ENCODE measurements at places on chromosomes 1 and 21. TPM values are rescaled to one million over a fixed set of nuclear protein-coding genes. Genes with fewer than 3 reads are reported as not detected.

SPSB1 gene
- 10.9 TPM for polyA plus RNA-seq

- DNase-seq = no peak
- H3K27me3 ChIP-seq = no peaks in the 10 kb centered on the region
- no peaks in the 10 kb centered on the region for H3K36me3 ChIP-seq
- no peaks in the 10 kb centered on the region for H3K4me1 ChIP-seq
- H3K4me3 ChIP-seq = no peak overlapping the region
- no peak overlapping the region for H3K27ac ChIP-seq
These were observed 39.9 kb downstream of the SERBP1 start for GRCh38 chr1:67390041-67390887.

GRCh38 chr1:81408419-81408818 lies 392.3 kb upstream of the ADGRL2 start:
- no peak overlapping the region for H3K4me3 ChIP-seq
- peaks cover 3% of the 10 kb centered on the region for H3K4me1 ChIP-seq
- no peaks in the 10 kb centered on the region for H3K36me3 ChIP-seq
- peak overlapping the region; percentile 76 for H3K27ac ChIP-seq
- no peaks in the 10 kb centered on the region for H3K27me3 ChIP-seq
- no peak for DNase-seq

DNA sequence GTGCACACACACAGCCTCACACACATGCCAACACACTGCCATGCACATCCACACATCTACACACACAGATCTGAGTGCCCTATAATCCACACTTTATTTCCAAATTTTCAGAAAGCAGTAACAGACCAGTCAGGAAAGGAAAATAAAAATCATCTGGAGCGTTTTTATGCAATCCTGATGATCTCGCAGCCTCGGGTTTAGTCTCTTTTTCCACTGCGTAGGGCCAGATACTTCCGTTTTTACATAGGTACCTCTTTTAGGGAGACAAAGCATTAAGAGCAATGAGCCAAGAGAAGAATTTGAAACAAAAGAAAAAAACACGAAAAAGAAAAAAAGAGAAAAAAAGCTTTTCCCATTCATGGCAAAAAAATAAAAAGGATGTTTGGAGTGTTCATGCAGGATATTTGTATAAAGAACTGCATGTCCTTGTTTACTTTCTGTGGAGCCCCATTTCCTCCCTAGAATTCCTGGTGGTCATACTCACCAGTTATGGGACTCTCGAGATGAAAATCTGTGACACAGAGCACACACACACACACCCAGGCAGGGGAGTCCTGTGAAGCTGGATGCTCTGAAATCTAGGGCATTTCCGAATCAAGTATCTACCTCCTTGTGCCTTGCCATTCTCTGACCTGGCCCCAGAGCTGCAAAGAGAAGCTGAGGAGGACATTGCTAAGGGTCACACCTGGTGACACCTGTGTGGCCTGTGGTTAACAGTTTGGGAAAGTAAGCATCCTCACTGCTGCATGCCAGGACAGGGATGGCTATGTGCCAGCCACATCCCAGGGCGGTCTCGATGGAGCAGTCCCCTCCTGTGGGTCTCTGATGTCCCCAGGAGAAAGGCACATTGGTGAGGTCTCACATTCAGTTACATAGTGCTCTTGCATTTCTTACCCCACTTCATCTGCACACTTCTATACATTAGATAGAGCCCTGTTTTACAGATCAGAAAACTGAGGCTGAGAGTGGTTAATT lies 83.6 kb downstream of the RUNX1 start:
- no peak for DNase-seq
- H3K4me3 ChIP-seq = no peak overlapping the region
- H3K27ac ChIP-seq = no peak overlapping the region
- H3K36me3 ChIP-seq = no peaks in the 10 kb centered on the region
- peaks cover 17% of the 10 kb centered on the region for H3K27me3 ChIP-seq

GRCh38 chr1:7042322-7043190 lies 257.3 kb downstream of the CAMTA1 start:
- no peaks in the 10 kb centered on the region for H3K36me3 ChIP-seq
- no peak overlapping the region for H3K27ac ChIP-seq
- no peak overlapping the region for H3K4me3 ChIP-seq
- no peaks in the 10 kb centered on the region for H3K27me3 ChIP-seq
- no peaks in the 10 kb centered on the region for H3K4me1 ChIP-seq

DNA sequence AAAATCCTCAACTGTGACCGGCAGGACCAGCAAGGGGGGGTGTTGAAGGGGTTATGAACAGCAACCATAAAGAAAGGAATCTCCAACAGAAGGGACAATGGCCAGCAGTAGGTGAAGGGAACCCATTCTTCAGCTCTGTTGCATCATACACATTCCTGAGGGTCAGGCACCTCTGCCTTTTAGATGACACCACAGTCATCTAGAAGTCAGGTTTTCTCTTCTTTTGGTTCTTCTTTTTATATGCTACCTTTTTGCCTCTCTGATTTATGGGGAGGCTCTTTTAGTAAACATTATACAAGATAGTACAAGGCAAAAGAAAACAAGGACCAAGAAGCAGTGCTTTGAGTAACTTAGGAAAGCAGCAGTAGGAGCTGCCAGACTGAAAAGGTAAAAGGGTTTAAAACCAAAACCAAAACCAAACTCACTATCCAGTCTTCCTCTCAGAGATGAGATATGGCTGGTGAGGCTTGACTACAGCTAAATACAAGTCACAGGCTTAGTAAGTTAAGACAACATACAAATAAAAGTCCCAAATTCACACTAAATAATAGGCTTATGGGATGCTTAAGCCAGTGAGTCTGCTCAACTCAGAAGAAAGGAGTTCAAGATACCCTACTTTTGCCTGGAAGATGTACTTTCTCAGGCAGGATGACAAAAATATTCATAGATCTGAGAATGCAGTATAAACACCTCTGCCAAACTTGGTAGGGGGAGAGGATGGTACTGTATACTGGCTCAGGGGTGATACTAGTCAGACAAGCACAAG lies 4.1 kb downstream of the TEX38 start:
- no peaks in the 10 kb centered on the region for H3K27me3 ChIP-seq
- peaks cover 67% of the 10 kb centered on the region for H3K36me3 ChIP-seq
- DNase-seq = no peak
- H3K4me3 ChIP-seq = no peak overlapping the region

- DNase-seq = no peak
- no peak overlapping the region for H3K4me3 ChIP-seq
- H3K27me3 ChIP-seq = no peaks in the 10 kb centered on the region
- no peaks in the 10 kb centered on the region for H3K4me1 ChIP-seq
These were observed 839.0 kb downstream of the LRRIQ3 start for GRCh38 chr1:73359001-73359400.

GRCh38 chr1:169785267-169785666 lies 9.4 kb downstream of the METTL18 start:
- no peak overlapping the region for H3K27ac ChIP-seq
- no peaks in the 10 kb centered on the region for H3K4me1 ChIP-seq
- H3K36me3 ChIP-seq = no peaks in the 10 kb centered on the region
- no peak overlapping the region for H3K4me3 ChIP-seq

- DNase-seq = no peak
- no peaks in the 10 kb centered on the region for H3K36me3 ChIP-seq
- H3K27me3 ChIP-seq = no peaks in the 10 kb centered on the region
- peaks cover 16% of the 10 kb centered on the region for H3K4me1 ChIP-seq
These were observed 41.6 kb downstream of the AK4 start for GRCh38 chr1:65189576-65190115.

DNA sequence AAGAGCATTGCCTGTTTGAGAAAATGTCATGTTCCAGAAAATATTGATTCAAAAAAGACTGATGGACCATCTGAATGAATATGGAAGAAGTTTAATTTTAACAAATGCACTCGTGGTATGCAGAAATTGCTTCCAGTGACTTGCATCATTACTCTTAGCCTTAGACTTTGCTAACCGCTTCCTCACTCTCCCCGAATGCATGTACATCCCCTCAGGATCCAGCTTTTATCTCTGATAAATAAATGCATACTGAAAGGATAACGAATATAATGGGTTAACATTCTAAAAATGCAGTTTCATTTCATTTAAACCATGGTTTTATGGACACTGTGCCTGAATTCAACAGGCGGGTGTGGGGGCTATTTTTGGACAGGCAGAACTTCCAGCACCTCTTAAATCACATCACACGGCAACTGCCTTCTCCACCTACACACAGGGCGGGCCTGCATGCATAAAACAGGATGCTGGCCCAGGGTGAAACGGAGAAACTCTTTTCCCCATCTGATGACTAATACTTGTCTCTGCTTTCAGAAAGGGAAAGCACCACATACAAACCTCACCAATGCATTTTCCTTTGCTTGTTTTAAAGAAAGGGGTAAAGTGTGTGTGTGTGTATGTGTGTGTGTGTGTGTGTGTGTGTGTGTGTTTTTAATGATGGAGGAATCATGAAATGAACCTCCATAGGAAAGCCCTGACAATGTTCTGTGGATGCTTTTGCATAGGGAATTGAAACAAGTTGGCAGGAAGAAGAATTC lies 48.7 kb downstream of the SPAG17 start:
- H3K27ac ChIP-seq = no peak overlapping the region
- DNase-seq = peak; percentile 34
- no peak overlapping the region for H3K4me3 ChIP-seq

GRCh38 chr1:245338485-245338877 lies 183.7 kb downstream of the KIF26B start:
- peak overlapping the region; percentile 32 for H3K27ac ChIP-seq
- no peaks in the 10 kb centered on the region for H3K36me3 ChIP-seq
- no peaks in the 10 kb centered on the region for H3K4me1 ChIP-seq
- no peak overlapping the region for H3K4me3 ChIP-seq
- H3K27me3 ChIP-seq = no peaks in the 10 kb centered on the region
- DNase-seq = no peak

- no peaks in the 10 kb centered on the region for H3K4me1 ChIP-seq
- no peak for DNase-seq
- H3K36me3 ChIP-seq = peaks cover 69% of the 10 kb centered on the region
- no peak overlapping the region for H3K27ac ChIP-seq
These were observed 74.9 kb downstream of the PIK3CD start for GRCh38 chr1:9726406-9726805.

GRCh38 chr1:63742526-63742925 lies 31.3 kb upstream of the ROR1 start:
- H3K4me3 ChIP-seq = no peak overlapping the region
- no peaks in the 10 kb centered on the region for H3K27me3 ChIP-seq

GRCh38 chr1:227315629-227316346 lies 2.5 kb downstream of the CDC42BPA start:
- H3K36me3 ChIP-seq = no peaks in the 10 kb centered on the region
- H3K27ac ChIP-seq = peak overlapping the region; percentile 93
- peak overlapping the region; percentile 84 for H3K4me3 ChIP-seq

GRCh38 chr1:19091196-19091953 lies 118.7 kb downstream of the UBR4 start:
- H3K27me3 ChIP-seq = no peaks in the 10 kb centered on the region
- H3K27ac ChIP-seq = peak overlapping the region; percentile 39
- no peak for DNase-seq
- peaks cover 12% of the 10 kb centered on the region for H3K4me1 ChIP-seq
- H3K36me3 ChIP-seq = peaks cover 100% of the 10 kb centered on the region

- peaks cover 11% of the 10 kb centered on the region for H3K4me1 ChIP-seq
- no peak overlapping the region for H3K4me3 ChIP-seq
- no peaks in the 10 kb centered on the region for H3K27me3 ChIP-seq
- peak; percentile 14 for DNase-seq
- no peaks in the 10 kb centered on the region for H3K36me3 ChIP-seq
These were observed 16.3 kb upstream of the SARS1 start for GRCh38 chr1:109197158-109198042.

INSRR gene
- polyA plus RNA-seq = 0.42 TPM

OR2AJ1 gene
- polyA plus RNA-seq = not detected

DNA sequence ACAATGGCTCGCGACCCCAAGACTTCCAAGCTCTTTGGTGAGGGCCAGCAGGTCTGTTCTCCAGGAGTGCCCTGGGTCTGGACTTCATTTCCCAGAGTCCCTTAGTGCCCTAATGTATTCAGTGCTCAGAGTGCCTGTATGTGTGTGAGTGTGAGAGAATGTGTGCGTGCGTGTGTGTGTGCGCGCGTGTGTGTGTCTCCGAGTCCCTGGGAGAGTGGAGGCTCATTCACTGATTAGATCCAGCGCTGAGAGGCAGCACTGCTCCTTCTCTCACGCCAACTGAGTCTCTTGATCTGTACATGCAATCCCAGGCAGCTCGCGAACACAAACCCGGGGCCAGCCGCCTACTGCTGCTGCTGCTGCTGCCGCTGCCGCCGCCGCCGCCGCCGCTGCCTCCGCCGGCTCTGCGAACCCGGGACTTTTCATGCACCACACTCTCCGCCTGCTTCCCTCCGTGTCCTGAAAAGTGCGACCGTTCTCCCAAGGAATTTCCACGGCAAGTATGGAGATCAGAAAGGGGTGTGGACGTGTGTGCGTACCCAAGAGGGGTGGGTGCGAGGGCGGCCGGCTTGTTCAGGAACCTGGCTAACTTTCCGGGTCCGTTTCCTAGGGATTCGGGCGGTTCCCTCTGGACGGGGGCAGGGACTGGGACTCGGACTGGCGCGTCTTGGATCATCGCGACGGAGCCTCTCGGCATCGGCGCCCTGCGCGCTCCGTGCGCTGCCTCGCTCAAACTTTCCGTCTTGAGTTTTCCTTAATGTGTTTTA lies at the start of gene RNF220:
TSS of gene RNF220 (plus strand) at position 225 of the 767 bp plus-strand sequence.
- peaks cover 12% of the 10 kb centered on the region for H3K4me1 ChIP-seq
- peak; percentile 55 for DNase-seq
- H3K4me3 ChIP-seq = peak within 1 kb of the TSS; percentile 29
- H3K27ac ChIP-seq = peak within 1 kb of the TSS; percentile 55
- H3K27me3 ChIP-seq = peaks cover 94% of the 10 kb centered on the region
- no peaks in the 10 kb centered on the region for H3K36me3 ChIP-seq

DNA sequence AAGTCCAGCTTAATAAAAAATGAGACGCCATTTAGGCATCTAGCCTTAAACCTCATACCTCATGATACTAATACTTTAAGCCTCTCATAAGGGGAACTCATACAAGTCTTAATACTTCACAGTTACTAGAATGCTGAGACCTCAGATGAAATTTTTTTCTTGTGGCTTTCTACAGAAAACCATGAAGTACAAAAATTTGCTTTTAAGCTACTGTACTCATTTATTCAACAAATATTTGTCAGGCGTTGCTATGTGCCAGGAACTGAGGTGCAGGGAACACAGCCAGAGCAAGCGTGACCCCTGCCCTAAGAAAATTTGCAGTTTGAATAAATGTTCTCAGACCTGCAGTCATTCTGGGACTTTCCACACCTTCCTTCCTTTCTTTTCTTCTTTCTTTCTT lies 150.6 kb downstream of the MRPL39 start:
- no peaks in the 10 kb centered on the region for H3K27me3 ChIP-seq
- H3K4me3 ChIP-seq = no peak overlapping the region
- no peak for DNase-seq
- H3K36me3 ChIP-seq = no peaks in the 10 kb centered on the region

MAP10 gene
- 1.5 TPM for polyA plus RNA-seq

DNA sequence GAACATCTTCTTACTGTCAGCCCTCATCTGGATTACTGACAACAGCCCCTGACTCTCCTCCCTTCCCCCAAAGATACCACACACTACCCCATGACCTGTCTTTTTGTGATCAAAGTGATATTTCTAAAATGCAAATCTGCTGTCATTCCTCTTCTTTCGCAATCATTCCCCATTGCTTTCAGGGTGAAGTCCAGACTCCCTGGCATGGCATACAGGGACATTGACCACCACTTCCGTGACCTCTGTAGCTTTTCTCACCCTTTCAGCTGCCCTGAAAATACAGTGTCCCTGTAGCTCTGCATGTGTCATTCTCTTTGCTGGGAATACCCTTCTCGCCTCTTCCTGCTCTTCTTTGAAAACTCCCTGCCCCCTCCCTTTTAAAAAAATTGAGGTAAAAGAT lies 4.1 kb downstream of the SERINC2 start:
- H3K4me3 ChIP-seq = no peak overlapping the region
- H3K27ac ChIP-seq = no peak overlapping the region
- no peak for DNase-seq
- peaks cover 22% of the 10 kb centered on the region for H3K4me1 ChIP-seq

ADCY10 gene
- polyA plus RNA-seq = 0.25 TPM
